ENCODE measurements at places on chromosomes 16 and 17.

- DNase-seq = no peak
Observed at GRCh38 chr16:68273896-68274295, 9.6 kb downstream of the SLC7A6 start.

GRCh38 chr16:81609323-81609892 lies 164.8 kb downstream of the CMIP start:
- DNase-seq = no peak

- DNase-seq = no peak
Observed at GRCh38 chr16:20678242-20678641, 19.2 kb downstream of the ACSM1 start.

- DNase-seq = no peak
Observed at GRCh38 chr16:1615761-1616160, 3.6 kb downstream of the CRAMP1 start.

- peak; percentile 30 for DNase-seq
Observed at GRCh38 chr16:11328172-11329070, 16.8 kb upstream of the RMI2 start.

DNA sequence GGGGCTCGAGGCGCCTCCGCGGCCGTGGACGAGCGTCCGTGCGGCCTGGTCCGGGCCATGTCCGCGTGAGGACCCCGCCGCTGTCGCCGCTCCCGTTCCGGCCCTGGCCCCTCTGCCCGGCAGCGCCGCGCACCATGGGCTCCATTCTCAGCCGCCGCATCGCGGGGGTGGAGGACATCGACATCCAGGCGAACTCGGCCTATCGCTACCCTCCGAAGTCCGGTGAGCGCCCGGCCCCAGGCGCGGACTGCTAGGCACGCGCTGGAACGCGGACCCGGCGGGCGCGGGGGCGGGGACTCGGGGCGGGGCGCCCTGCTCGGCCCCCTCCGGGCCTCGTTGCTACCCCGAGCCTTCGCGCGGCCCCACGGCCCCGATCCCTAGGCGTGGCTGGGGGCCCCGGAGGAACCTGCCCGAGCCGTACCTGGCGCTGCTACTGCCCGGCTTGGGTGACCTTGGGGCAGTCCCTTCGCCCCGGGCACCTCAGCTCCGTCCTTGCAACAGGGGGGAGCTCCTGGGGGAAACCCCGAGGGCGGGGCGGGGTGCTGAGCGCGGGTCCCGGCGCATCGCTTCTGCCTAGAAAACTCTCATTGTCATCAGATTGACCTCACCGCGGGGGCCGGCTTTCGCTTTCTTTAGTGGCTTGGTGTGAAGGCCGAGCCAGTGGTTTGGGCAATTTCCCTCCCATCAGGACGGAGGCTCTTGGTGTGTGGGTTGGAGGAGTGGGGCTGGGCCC lies 367 bp downstream of the MGRN1 start:
- peak; percentile 62 for DNase-seq

- no peak for DNase-seq
Observed at GRCh38 chr17:11823862-11824261, 173.4 kb downstream of the ZNF18 start.

DNA sequence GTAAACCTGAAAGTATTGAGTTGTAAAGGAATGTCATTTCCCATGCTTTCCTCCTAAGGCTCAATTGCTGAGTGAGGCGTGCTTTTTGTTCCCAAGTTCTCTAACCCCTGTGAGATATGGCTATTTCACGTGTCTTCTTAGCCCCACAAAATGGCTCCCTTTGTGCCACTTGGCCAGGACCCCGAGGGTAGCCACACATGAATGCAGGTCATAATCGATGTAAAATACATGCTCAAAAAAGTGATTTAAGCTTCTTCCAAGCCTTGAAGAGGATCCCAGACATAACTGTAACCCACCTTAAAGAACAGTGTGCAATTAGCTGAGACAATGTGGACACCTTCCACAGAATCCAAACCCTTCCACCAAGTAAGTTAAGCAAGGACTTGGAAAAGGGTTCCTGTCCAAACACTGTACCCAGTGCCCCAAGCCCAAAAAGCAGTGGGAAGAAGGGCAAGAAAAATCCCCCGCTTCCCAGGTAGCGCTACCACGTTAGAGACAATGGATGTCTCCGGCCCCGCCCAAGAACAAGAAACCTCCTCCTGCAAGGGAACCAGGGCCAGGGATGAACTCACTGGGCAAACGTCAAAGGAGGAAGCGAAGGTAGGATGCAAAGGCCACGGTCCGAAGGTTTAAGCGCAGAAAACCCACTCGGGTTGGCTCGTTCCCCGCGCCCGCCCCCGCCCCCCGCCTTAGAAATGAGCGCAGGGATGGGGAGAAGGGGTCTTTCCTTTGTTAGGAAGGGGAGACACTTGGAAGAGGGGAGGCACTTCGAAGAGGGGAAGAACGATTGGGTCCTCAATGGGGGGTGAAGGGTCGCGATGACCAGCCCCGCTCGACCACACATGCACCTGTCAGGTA lies 1.2 kb downstream of the JPT1 start:
- DNase-seq = no peak

DNA sequence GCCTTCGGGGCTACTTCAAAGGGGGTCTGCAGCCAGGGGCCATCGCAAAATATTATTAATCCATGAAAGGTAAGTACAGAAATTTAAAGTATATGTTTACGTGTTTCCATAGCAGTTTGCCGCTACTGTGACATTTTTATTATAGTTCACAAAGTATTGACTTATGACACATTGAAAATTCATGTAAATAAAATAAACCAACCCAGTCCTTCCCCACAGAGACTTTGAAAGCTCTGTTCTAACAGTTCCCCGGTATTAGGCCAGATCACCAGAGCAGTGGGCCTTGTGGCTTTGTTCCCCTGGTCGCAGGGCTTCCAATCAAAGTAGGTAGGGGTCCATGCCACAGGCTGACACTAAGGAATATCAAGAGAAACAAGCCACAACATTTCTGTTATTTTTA lies 13.9 kb downstream of the KIAA0753 start:
- no peak for DNase-seq

DNA sequence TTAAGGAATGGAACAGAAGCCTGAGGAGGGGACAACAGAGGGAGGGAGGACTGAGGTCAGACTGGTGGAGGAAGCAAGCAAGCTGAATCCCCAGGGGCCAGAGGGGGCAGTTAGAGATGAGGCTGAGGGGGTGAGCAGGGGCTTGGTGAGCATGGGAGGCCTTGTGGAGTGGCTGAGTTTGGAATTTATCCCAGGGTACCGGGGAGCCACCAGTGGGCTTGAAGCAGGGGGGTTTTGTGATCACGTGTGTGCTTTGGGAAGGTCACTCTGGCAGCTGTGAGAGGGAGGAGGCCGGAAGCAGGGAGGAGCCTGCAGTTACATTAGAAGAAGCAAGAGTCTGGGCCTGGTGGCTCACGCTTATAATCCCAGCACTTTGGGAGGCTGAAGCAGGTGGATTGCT lies 9.8 kb upstream of the CTCF start:
- DNase-seq = no peak

DNA sequence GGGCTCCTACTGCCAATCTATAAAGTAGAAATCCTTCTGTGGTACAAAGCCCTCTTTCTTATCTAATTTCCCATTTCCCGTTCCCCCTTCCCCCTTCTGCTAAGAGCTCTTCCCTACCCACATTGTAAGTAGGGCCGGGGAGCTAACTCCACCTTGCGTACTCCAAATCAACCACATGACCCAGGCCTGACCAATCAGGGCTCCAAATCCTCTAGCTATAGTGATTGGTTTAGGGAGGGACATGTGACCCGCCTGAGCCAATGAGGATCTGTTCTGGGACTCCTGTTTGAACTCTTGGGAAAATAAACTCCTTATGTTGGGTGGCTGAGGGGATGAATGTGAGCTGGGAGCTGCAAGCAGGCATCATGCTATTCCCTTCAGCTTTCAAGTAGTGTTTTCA lies 40.9 kb upstream of the MEOX1 start:
- no peak for DNase-seq

GRCh38 chr16:6193718-6194117 lies 1096.1 kb upstream of the EEF2KMT start:
- no peak for DNase-seq

DNA sequence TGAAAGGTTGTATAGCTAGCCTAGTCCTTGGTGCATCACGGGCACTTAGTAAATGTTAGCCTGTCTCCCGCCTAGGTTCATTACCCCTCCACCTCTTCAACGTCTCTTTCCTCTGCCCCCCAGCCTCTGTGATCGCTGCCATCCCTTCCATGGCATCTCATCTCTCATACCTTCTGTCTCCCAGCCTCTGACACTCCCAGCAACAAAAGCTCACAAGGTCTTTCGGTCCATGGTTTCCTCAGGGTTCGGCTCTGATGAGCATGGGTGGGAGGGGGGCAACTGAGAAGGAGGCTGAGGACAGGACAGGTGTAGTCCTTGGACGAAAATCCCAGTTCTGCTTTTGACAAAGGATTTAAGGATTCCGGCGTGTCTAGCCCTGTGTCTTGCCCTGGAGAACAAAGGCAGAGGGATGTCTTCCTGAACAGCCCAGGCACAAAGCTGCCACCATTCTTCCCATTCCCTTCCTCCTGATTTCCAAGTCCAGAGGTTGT lies 16.7 kb downstream of the CCR7 start:
- no peak for DNase-seq

- no peak for DNase-seq
Observed at GRCh38 chr16:3458852-3459361, 15.4 kb downstream of the NAA60 start.

- no peak for DNase-seq
Observed at GRCh38 chr17:35068249-35068648, 4.7 kb upstream of the RFFL start.

- DNase-seq = no peak
Observed at GRCh38 chr16:13552062-13552959, 367.6 kb upstream of the ERCC4 start.

GRCh38 chr16:85105475-85105874 lies 6.8 kb downstream of the CIBAR2 start:
- no peak for DNase-seq

GRCh38 chr17:70906808-70907207 lies 737.5 kb downstream of the KCNJ2 start:
- no peak for DNase-seq

- DNase-seq = no peak
Observed at GRCh38 chr16:17084130-17084529, 386.6 kb downstream of the XYLT1 start.

GRCh38 chr16:55021595-55022475 lies 91.2 kb downstream of the IRX5 start:
- DNase-seq = no peak
